ENCODE measurements at places on chromosomes 3 and 15.

- no peak for DNase-seq
Measured at GRCh38 chr15:29043736-29044502, 158.1 kb downstream of the APBA2 start.

- no peak for DNase-seq
Measured at GRCh38 chr3:9786209-9786739, 6.0 kb downstream of the TADA3 start.

DNA sequence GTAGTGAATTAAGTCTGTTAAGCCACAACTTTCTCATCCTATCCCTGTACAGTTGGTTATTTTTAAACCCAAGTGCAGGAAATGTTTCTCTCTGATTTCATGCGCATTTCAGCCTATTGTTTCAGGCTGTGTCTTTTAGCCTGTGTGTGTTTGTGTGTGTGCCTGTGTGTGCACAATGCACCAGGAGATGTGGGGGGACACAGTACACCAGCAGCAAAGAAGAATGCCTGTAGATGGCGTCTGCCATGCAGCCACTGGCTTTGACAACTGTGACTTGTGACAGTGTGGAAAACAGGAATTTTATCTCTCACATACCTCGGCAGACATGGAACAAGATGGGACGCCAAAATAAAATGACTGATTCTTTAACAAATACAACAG lies 43.6 kb upstream of the PLXNA1 start:
- no peak for DNase-seq

DNA sequence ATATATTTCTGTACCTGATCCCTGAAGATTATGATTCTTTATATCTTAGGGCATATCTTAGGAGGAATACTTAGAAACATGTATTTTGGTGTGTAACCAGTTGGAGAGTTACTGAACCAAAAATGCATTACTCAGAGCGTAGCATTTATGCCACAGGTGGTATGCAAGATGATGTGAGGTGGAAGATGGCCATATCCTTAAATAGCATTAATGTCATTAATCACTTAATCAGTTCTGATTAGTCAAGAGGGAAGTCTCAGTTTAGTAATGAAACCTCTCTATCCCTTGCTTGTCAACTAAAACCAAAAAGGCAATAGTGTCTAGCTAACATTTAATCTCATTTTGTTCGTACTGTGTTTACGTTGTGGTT lies 130.5 kb upstream of the PHLDB2 start:
- no peak for DNase-seq

GRCh38 chr3:40502034-40502433 lies 3.8 kb upstream of the ZNF620 start:
- no peak for DNase-seq

GRCh38 chr3:78255403-78255802 lies 1215.5 kb downstream of the ROBO2 start:
- peak; percentile 83 for DNase-seq

DNA sequence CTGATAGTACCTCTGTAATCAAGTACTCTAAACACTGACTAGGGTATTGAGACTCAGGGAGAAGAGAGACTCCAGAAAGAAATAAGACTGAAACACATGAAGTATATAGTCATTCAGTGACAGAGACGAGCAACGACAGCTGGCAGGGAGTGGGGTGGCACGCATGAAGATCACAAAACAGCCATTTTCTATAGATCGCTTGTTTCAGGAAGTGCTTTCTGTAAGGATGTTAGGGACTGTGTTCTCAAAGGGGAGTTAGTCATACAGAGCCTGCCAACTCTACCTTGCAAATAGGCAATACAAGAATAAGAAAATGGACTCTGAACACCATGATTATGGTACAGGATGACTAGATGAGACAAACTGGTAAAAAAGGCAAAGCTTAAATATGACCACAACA lies 139.5 kb downstream of the TBL1XR1 start:
- DNase-seq = no peak

GRCh38 chr15:85118173-85118572 lies 136.5 kb downstream of the PDE8A start:
- no peak for DNase-seq

- no peak for DNase-seq
Measured at GRCh38 chr15:70470556-70471191, 292.7 kb downstream of the UACA start.

DNA sequence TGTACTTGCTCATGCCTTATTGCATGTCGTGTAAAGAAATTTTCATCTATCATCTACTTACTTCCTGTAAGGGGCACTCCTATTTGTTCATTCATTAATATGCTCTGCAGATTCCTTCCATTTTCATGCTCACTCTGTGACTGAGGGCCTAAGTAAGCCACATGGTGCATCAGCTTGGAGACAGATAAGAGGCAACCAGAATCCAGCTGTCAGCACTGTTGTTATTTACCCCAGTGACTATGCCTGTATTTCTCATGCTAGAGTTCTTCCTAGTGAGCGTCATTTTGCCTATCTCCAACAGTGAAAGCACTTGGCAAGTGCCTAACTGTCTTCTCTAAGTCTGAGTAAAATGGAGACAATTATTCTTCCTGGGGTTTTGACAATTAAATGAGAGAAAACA lies 124.8 kb upstream of the ABI3BP start:
- DNase-seq = peak; percentile 51

- no peak for DNase-seq
Measured at GRCh38 chr3:123225016-123225415, 23.3 kb downstream of the SEC22A start.

DNA sequence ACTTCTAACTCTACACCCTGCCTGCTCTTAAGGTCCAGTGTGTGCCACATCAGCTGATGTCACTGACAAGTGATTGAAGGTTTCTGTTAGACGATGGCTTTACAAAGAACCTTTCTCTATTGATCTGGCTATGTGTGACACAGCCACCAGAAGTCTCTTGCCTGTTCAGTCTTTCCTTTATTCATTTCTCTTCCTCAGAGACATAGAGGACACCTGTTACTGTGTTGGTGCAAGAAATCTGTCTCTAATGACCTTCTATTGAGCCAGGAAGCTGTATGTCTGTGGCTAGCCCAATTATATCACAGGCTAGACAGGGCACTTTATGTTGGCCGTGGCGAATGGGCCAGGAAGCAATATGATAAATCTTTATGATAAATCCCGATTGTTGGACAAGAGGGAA lies 173.3 kb upstream of the GAP43 start:
- no peak for DNase-seq

DNA sequence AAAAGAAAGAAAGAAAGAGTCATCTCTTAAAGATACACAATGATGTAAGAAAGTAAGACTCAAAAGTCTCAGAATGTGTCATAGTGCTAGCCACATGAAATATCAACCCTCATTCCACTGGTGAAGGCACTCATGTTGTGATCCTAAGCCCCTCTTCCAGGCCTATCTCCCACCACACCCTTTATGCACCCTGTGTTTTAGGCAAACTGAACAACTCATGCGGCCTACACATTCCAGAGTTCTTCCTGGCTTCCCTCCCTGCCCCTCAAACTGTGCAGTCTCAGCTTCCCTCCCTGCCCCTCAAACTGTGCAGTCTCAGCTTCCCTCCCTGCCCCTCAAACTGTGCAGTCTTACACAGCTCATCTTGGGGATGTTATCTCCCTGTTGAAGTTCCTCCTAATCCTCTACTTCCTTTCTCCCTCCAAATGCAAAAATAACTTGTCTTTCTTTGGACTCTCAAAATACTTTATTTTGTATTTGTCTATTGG lies 69.0 kb upstream of the FNDC3B start:
- DNase-seq = peak; percentile 69

DNA sequence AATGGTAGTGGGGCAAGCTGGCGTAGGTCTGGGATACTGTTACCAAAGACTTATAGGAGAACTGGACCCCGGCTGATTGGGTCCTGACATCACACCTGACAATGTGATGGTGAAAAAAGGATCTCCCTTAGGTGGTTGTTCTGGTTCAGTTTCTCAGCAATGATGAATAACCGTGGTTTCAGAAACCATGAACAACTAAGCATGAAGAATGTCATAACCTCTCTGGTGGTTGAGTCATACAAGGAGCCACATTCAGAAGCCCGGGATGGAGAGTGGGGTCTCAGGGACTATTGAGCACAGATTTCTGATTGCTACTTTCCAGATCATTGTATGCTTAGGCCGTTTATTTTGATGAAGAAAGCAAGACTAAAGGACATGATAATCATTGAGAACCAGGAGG lies 17.4 kb downstream of the GPR160 start:
- DNase-seq = peak; percentile 57

- no peak for DNase-seq
Measured at GRCh38 chr3:152513301-152513960, 244.7 kb downstream of the MBNL1 start.

GRCh38 chr15:92899948-92900730 lies at the start of gene CHD2:
Gene CHD2 (plus strand): TSS chr15:92900324. CDS start chr15:92901238, 914 bp downstream.
- DNase-seq = peak; percentile 89

Measured in GM23248 (cell line).